ENCODE measurements at places on chromosomes 6 and 20.
A peak's percentile ranks its signal among the peaks of the same experiment; 100 is the strongest.

DNA sequence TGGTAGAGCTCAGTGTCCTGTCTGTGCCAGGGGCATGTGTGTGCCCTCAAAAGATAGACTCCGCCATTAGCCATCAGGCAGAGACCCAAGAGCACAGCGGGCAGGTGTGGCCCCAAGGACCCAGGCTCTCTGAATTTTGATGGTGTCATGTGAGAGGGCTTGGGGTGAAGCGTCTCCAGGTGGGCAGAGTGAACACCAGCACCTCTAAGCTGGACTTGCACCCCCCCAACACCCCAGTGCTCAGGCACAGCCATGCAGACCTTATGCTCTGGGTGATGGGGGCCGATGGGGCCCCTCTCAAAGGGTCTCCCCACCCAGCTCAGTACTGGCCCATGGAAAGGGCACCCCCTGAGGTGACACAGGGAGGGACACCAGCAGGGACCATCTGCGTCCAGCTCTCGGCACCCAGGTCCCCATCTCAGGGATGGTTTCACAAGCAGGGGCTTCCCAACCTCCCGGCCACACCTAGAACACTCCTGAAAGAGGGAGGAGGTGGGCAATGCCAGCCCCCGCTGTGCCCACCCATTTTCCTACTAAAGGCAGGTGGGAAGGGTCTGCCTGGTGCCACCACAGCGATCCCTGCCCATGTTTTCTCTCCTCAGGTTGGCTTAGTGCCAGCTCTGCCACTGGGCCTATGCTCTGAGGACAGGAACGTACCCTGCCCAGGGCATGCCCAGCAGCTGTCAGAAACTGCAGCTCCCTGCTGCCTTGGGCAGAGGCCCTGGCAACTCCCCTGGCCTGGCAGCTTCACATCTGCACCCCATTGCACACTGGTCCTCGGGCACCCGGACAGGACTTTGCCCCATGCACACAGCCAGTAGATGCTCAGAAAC lies 3.5 kb downstream of the CST7 start:
- H3K27ac ChIP-seq = peak overlapping the region; percentile 96
- H3K27me3 ChIP-seq = no peaks in the 10 kb centered on the region
- DNase-seq = no peak
- peaks cover 70% of the 10 kb centered on the region for H3K4me1 ChIP-seq

DNA sequence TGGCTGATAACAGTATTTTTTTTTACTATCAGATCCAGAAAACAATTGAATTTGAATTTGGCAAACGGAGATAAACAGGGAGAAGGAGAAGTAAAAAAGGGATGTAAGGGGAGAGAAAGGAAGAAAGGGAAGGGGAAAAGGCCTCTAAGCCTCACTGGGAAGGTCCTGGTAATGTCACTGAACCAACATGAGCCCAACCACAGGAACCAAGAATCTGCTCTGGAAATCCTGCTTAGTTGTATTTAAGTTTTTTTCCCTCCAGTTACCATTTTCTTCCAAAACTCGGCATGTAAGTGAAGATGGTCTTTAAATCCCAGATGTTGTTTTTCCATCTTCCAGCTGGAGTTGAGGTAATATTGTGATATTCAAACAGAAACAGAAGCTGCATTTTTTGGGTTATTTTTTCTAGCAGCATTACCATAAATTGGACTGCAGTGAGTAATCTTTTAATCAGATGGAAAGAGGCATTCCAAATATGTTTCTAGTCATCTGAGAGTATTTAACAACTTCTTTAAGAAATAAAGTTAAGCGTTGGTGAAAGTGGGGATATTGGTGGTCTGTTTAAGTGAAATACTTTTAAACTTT lies 91.1 kb downstream of the TXNDC5 start:
- DNase-seq = no peak
- H3K4me1 ChIP-seq = no peaks in the 10 kb centered on the region
- no peak overlapping the region for H3K27ac ChIP-seq

DNA sequence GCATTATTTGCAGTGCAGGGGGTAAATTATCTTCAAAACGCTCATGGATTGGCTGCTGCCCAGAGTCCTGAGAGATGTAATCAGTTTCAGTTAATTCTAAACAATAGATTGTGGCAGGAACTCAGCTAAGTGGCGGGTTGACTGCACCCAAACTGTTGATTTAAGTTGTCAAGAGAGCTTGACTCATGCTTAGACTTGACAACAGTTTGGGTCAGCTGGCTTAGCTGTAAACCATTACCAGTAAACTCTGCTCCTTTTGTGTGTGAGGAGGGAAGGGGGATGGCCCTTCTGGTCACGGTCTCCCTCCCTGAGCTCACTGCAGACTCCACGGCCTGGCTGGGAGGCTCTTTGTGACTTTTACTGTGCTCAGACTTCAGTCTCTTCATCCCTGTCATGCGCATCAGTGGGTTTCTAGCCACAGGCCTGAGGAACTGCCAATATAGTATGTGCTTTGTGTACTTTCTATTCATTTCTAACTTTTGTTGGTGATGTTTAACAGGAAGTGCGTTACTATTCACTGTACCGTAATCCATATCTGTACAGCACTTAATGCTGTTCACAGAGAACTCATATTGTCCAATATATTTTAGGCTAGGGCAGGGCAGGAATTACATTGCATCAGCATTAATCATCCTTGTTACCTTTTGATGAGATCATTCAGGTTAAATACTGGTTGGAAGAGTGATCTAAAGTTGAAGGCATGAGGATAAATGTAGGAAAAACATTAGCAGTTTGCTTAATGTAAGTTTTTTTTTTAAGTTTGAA lies 488.3 kb downstream of the CDKAL1 start:
- no peaks in the 10 kb centered on the region for H3K27me3 ChIP-seq
- no peak overlapping the region for H3K27ac ChIP-seq
- no peak for DNase-seq
- H3K36me3 ChIP-seq = no peaks in the 10 kb centered on the region
- H3K4me1 ChIP-seq = no peaks in the 10 kb centered on the region
- no peak overlapping the region for H3K4me3 ChIP-seq

DNA sequence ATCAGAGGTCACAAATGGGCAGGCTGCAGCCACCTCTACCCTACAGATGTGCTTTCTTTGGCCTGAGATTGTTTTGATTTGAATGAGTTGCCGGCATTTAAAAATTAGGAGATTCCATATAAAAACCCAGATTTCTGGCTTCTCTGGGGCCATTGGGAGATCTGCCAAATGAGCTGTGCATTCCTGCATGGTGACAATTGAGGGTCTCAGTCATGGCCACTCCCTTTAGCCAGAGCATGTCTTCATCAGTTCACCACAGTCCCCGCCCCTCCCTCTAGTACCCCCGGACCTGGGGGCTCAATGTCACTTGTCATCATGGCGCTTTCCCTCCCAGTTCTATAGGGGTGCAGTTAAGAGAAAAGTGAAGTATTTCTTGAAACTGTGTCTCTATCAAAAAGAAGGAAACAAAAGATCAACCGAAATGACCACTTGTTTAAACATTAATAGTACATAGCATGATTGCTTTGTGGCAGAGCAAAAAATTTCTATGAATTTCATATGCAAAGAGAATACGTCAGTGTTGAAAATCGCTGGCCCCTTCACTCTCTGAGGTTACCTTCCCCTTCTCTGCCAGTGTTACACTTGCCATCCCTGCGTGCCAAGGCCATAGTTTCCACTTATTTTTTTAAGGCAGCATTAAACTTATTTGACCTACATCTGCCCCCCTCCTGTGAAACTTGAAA lies 21.1 kb downstream of the EYA2 start:
- H3K4me1 ChIP-seq = no peaks in the 10 kb centered on the region
- no peak overlapping the region for H3K4me3 ChIP-seq
- no peak for DNase-seq
- no peak overlapping the region for H3K27ac ChIP-seq
- H3K36me3 ChIP-seq = no peaks in the 10 kb centered on the region

DNA sequence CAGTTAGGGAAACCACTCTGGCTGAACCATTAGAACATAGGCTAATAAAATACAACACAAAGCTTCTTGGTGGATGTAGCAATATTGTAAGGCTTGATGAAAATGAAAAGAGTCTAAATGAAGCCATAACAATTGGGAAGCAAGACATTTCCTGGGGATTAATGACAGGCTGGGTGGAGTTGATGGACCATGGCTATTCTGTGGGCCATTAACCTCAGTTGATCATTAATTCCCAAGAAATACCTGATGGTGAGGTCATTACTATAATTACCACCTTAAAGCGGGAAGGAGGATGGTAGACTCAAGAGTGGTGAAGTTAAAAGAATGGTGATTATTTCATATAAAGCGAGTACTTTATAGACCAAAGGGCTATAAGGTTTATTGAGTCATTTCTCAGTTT lies 455.8 kb upstream of the MAP3K7 start:
- H3K27me3 ChIP-seq = no peaks in the 10 kb centered on the region
- no peak overlapping the region for H3K27ac ChIP-seq
- no peaks in the 10 kb centered on the region for H3K4me1 ChIP-seq
- H3K36me3 ChIP-seq = no peaks in the 10 kb centered on the region

DNA sequence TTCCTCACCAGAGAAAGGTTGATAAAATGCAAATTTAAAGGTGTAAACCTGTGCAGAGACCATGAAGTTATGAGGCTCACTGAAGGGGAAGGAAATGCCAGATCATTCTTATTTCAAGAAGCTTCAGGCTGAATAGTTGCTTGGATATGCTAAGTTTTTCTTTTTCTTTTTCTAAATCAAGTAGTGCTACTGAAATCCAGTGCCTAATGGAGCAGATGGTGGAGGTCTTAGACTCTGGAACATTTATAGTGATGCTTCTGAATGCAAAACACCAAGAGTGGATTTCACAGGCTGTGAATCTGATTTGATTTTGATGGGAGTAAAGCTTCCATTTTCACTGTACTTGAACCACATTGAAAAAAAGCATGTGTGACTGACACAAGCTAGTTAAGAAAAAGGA lies 151.2 kb upstream of the BEND3 start:
- no peaks in the 10 kb centered on the region for H3K27me3 ChIP-seq
- H3K4me1 ChIP-seq = peaks cover 6% of the 10 kb centered on the region
- no peak overlapping the region for H3K4me3 ChIP-seq
- DNase-seq = no peak
- no peak overlapping the region for H3K27ac ChIP-seq
- peaks cover 3% of the 10 kb centered on the region for H3K36me3 ChIP-seq

Measured in central memory CD8-positive, alpha-beta T cell (primary cell).